ENCODE measurements at places on chromosomes 5 and 9.

- no peak for DNase-seq
Measured at GRCh38 chr9:136264031-136264430, 18.4 kb upstream of the QSOX2 start.

- DNase-seq = no peak
Measured at GRCh38 chr9:130138791-130139190, 33.4 kb upstream of the NCS1 start.

- no peak for DNase-seq
Measured at GRCh38 chr5:178602752-178603151, 12.6 kb upstream of the COL23A1 start.

DNA sequence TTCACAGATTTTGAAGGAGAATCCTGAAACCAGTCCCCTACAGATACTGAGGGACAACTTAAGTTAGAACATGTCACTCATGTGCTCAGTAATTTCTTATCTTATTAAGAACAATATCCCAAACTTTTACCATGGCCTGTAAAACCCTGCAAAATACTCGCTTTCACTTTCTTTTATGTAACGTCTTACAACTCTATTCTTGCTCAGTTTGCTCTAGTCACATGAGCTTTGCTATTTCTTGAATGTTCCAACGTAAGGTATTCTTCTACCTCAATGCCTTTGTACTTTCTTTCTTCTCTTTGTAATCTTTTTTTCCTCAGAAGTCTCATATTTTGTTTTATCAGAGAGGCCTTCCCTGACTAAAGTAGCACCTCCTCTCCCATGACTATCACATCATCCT is 14.1 kb downstream of the TMEM38B start:
- no peak for DNase-seq

DNA sequence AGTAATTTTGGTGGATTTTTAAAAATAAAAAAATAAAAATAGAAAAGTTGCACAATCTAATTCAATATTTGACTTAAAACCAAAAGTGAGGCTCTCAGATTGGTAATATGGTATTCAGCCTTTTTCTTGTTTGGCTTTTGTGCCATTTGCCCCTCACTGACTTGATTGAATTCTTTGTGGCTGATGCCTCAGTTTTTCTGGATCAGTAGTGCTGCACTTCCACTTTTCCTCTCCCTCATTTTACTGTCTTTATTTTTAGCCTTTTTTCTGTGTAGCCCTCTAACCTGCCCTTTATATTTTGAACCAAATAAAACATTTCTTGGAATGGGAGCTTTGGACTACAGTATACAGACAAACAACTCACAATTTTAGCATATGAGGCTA is 3.8 kb upstream of the MSMP start:
- no peak for DNase-seq

DNA sequence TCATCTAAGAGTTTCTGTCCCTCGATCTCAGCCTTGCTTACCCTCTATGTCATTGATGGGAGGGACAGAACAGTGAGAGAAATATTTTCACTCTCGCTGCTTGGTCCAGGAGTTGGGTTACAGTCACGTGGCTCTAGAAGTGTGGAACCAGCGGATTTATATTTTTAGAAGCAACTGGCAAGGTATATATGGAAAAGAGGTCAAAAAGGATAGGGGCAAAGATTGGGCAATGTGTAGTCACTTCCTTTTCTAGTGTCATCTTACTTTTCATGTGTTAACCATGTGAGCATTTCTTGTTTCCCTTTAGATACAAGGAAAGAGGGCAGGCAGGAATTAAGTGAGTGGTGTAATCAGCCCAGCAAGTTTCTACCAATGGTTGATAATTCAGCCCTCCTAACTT is 111.5 kb upstream of the ZNF366 start:
- DNase-seq = no peak

DNA sequence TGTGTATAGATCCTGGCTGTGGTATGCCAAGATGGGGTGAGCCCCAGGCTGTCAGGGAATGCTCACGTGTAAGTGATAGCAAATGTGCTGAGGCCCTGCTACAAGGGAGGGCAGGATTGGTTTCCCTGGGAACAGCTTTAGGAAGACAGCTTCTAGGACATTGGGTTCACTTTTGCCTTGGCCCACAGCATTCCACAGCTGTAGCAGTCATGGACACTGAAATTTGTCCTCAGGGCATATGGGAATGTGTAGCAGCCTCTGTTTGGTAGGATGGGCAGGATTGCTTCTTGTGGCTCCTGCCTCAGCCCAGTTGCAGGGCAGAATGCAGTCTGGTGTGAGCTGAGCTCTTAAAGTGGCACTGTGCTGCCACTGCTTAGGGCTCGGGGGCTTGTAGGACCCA is 1061.7 kb upstream of the WWC1 start:
- DNase-seq = no peak

DNA sequence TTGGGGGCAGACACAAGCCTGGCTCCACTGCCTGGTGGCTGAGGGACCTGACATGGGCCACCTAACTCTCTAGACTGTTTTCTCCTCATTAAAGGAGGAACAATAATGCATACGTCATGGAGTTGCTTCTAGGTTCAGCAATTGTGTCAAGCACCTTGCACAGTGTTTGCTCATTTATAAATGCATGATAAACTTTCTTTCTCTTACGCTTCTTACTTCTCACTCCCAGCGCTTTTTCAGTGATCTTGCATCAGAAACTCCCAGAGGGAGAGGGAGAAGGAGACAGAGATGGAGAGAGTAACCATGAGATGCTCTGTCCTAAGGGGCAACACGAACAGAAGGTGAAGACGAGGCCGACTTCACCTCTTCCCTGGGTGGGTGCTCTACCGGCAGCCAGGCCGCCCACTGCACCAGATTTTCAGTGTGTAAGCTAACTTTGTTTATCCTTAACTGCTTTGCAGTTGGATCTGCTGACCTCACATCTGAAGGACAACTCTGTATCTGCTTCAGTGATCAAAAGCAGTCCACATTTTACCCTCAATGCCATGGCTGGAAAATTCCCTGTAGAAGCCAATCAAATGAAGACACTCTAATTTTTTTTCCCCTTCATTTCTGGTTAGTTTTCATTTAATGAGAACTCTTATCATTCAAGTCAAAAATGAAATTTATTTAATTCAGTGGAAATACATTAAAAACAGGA is 35.3 kb downstream of the MED27 start:
- DNase-seq = no peak

- no peak for DNase-seq
Measured at GRCh38 chr9:112764837-112765236, 14.3 kb downstream of the SNX30 start.

GRCh38 chr5:37567566-37567965 is 188.4 kb downstream of the WDR70 start:
- no peak for DNase-seq

DNA sequence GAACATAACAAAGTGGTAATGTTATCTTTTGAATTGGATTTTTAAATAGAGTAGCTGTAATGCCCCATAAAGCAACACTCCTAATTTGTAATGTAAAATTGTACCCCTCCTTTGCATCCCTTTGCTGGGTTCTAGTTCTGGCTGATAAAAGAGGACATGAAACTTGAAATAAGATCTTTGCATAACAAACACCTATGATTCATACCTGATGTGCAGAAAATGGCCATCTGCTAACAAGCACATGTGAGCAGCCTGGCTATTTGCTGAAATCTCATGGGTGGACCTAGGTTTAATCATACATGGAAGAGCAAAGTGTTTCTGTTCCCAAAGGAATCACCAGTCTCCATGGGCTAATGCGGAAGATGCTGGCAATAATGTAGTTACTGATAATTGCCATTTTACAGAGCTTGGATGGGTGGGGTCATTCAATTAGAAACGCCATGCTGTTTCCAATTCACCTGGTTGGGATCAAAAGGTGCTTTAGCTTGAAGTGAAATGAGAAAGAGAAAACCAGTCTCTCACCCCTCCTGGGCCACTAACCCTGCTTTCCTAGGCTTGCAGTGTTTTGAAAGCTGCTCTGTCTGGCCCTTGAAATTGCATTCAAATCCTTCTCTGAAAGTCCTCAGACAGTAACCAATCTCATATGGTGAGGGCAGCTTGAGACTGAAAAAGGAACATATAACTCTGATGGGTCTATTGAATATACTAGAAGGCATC is 585.1 kb downstream of the TLE4 start:
- no peak for DNase-seq

GRCh38 chr5:145976431-145977155 is 40.2 kb downstream of the SH3RF2 start:
- no peak for DNase-seq

DNA sequence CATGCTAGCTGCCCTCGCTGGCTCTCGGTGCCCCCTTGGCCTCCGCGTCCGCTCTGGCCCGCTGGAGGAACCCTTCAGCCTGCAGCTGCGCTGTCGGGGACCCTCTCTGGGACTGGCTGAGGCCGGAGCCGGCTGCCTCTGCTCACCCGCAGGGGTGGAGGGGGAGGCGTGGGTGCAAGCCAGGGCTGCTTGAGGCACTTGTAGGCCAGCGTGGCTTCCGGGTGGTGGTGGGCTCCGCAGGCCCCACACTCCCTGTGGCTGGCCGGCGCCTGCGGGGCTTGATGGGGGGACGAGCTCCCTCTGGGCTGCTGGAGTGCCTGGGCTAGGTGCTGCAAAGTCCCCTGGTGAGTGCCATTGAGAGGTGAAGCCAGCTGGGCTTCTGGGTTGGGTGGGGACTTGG is 429.6 kb downstream of the LRRC70 start:
- no peak for DNase-seq

DNA sequence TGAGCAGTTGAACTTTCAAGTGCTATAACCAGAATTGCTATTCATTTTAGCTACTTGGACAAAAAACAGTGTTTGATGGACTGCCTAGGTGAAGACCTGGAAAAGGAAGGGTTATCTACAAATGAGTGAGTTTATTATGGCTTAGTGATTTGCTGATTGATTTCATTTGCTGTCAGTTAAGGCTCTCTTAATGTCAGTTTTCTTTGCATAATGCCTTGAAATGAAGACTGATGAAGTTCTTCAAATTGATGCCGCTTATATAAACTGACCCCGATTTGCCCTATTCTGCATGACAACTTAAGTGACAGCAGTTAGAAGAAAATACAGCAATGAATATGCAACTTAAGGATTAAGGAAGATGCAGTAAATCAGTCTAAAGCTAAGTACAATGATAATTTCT is 332.6 kb downstream of the CCDC171 start:
- DNase-seq = no peak

GRCh38 chr5:176647843-176648473 is 674 bp downstream of the TSPAN17 start:
- DNase-seq = no peak

- DNase-seq = no peak
Measured at GRCh38 chr5:146825033-146825432, 53.5 kb downstream of the PPP2R2B start.

DNA sequence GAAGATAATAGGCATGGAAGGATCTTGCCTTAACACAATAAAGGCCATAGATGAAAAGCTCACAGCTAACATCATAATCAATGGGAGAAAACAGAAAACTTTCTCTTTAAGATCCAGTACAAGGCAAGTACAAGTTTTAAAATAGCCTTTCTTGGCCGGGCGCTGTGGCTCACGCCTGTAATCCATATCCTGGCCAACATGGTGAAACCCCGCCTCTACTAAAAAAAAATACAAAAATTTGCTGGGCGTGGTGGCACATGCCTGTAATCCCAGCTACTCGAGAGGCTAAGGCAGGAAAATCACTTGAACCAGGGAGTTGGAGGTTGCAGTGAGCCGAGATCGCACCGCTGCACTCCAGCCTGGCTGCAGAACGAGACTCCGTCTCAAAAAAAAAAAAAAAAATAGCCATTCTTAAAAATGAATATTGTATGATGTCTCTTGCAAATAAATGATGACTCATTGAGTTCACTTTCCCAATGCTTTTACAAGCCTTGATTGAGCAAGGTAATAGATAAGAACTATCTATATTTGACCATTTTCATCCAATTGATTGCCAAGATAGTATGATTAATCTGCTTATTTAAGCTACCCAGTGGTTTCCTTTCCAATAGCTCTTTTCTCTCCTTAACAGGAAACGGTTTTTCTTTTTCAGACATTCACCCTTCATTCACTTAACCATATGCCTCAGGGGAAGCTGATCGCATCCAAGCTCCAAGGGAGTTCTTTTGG is 15.8 kb downstream of the CCDC152 start:
- no peak for DNase-seq

DNA sequence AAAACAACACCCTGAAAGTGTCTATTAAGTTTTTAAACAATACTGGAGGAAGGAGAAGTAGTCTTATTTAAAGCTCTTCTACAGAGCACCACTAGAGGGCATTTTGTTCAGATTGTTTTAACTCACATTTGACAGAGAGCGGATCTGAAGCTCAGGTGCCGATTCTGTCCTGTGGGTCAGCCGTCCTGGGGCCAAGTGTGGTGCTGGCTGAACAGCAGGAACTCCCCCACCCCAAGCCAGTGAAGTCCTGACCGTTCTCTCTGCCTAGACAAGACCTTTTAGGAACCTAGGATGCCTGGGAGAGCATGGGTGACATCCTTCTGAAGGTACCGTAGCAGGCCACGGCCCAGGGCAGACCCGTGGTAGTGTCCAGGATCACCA is 3.9 kb downstream of the EXOC3 start:
- no peak for DNase-seq

DNA sequence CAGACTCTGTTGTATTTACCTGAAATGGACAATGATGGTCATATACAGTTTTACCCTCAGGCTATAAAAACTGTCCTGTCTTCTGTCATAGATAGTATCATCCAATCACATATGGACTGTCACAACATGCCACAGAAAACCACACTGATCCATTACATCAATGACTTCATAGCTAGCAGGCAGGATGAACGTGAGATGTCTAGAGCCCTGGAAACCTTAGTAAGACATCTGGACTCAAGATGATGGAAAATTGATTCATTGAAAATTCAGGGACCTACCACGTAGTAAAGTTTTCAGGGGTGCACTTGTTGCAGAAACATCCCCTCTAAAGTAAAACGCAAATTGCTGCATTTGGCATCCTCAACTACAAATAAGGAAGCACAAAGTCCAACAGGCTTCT is 284.4 kb upstream of the RGMB start:
- DNase-seq = no peak

GRCh38 chr5:76813982-76814562 is 4.8 kb upstream of the F2RL1 start:
- DNase-seq = no peak

GRCh38 chr5:16457451-16457850 is 8.1 kb downstream of the ZNF622 start:
- no peak for DNase-seq

DNA sequence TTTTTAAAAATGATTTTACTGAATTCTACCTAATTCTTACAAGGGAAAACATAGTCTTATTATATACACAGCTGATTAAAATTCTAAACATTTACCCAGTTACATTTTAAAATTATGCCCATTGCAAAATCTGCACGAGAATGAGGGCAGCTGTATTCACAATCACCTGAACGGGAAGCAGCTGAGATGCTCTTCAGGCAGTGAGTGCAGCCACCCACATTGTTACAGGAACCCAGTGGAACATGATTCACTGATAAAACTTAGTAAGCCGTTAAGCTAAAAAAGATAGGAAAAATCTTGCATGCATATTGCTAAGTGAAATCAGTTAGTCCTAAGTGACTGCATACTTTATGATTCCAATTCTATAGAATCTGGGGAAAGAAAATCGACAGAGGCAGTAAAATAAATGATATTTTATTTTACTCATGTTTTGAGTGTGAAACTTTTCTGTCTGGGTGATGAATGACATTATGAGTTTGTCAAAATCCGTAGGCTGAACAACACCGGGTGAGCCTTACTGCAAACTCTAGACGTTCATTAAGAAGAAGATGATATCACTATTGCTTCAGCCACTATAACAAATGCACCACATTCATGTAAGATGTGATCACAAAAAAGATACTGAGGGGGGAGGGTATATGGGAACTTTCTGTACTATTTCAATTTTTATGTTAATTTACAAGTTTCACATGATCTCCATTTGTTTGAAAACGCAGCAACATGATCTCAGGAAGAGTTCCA is 39.1 kb upstream of the FLT4 start:
- no peak for DNase-seq

Data from activated T-helper 1 cell treated with anti-CD3 and anti-CD28 coated beads, Interleukin-2, amount 50 U/mL, for 16 hours (primary cell).